Right renal pelvis (tissue), 4 donors: ENCODE measurements at places on chromosomes 7 and 10. TPM values are rescaled to one million over a fixed set of nuclear protein-coding genes. Genes with fewer than 3 reads are reported as not detected.

GRCh38 chr10:16648366-16648765, 126.7 kb upstream of the C1QL3 start:
- no peak for DNase-seq

DNA sequence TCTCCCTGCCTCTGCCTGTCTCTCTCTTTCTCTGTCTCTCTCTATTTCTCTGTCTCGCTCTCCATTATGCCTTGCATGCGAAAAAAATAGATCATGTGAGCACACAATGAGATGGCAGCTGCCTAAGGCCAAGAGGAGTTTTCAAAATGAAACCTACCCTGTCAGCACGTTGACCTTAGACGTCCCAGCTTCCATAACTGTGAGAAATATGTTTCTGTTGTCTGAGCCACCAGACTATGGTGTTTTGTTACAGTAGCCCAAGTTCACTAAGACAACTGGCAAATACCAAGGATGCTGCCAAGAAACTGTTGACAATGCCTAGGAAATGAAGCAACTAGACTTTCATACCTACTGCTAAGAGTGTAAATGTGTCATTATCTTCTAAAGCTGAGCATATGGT, 70.6 kb upstream of the PLXDC2 start:
- no peak for DNase-seq

DNA sequence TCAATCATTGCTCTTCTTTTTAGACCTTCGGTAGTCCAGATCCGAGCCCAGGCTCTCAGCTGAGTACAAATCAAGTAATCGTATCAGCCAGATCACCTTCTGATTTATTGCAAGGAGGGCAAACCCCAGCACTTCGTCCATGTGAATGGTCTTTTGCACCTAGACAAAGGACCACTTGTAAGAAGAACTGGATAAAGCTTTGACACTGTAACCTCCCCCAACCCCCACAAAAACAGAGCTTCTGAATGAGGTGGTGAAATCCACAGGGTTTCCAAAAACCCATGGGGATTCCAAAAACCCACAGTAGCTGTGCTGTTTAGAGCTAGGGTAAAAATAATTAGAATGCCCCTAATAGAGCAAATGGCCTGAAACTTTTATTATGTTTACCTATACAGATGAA, 148.8 kb upstream of the ODAD2 start:
- DNase-seq, result no peak

GRCh38 chr7:144818511-144818910, 17.3 kb downstream of the TPK1 start:
- no peak for DNase-seq

GRCh38 chr7:34075523-34076370, 170.4 kb downstream of the BMPER start:
- no peak for DNase-seq

- no peak for DNase-seq
These were observed 113.8 kb upstream of the GLI3 start for GRCh38 chr7:42350801-42351200.

GRCh38 chr10:79333513-79333912, 13.8 kb upstream of the PPIF start:
- no peak for DNase-seq

DNA sequence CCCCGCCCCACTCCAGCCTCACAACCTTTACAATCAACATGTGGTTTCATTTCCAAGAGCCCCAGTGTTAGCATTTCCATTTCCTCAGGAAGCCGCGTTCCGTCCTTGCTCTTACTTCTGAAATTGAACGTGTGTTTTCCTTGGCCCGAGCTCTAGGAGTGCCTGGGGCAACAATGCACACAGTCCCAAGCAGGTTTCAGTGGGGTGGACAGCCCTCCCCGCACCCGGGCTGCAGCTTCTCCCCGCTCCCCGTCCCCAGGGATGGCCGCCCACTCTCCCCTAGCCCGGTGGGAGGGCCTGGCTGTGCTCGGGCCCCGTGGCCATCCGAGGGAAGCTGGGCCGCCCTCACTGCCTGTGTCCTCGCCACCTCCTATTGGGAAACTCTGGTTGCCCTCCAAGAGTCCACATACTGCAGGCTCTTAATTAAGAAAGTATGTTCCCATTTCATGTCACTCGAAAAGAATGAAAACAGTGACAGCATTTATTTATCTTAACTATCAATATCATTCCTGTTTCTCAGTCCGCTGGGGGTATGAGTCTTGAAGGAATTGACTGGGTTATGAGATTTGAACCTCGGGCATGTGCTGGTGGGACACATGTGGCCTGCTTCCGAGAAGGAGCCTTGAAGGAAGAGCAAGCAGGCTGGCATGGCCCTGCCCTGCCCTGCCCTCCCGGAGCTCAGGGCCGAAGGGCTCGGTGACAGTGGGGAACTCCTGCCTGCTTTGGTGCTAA, 163.8 kb downstream of the GRK5 start:
- DNase-seq, result no peak

DNA sequence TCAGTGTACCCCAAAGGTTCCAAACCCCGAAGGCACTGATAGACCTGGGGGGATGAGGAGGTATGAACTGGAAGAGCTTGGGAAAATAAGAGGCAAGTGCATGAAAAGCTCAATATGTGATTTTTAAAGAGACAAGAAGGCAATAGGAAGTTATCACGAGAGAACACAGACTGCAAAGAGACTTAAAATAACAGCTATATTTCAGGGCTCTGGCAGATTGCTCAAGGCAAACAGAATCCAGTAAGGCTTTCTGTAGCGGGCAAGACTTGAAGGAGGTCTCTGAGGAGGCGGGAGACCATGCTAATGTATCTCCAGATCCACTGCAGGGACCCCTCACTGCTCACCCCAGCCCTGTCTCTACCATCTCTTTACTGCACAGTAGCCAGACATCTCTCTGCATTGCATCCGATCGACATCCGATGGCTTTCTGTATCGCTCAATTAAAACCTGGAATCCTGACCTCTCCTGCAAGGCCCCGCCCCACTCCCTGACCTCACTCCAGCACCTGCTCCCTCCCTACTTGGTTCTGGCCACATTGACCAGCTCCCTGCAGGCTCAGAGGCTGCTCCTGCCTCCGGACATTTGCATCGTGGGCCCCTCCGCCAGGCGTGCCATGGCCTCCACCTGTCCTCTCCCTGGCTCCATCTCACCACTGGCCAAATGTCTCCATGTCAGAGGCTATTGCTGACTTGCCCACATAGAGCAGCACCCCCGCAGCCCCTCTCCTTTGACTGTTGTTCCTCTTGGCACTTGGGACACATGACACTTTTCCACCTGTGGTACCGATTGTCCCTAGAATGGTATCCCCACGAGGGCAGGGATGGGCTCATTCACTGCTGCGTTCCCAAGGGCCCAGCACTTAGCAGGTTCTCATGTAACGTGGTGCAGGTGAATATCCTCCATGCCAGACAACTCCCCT, 118.0 kb downstream of the PRKAG2 start:
- no peak for DNase-seq

DNA sequence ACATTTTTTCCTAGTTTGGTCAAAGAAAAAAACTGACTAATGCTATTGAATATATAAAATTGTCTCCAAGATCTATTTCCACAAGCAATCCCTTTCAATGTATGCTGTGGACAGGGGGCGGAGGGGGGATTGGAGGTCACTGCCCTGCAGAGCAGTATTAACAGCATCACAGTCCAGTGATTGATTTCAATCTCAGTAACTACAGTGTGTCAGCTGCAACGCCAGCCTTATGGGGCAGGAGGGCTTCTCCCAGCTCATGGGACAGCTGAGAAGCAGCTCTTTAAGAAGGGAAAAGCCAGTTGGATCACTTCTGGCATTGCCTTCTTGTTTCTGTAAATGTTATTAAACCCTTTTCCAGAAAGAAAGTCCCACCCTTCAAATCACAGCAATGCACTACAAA, 65.0 kb downstream of the RAPGEF5 start:
- DNase-seq, result no peak

DNA sequence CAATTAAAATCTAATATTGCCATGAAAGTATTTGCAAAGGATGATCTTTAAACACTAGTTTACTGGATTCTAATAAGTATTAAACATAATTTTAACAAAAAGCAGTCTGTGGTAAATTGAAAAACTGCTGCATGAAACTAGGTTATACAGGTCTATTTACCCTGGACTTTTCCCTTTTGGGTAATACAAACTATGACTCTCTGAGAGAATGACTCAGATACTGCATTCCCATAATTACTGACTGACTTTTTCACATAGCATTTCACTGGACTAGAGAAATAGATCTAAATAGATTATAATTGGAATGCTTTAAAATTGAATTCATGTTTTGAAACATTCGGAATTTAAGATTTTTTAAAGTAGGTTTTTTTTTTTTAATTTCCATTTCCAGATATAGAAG, 395.7 kb downstream of the THSD7A start:
- no peak for DNase-seq

- no peak for DNase-seq
These were observed 71.3 kb downstream of the TACC2 start for GRCh38 chr10:122060250-122060649.

DNA sequence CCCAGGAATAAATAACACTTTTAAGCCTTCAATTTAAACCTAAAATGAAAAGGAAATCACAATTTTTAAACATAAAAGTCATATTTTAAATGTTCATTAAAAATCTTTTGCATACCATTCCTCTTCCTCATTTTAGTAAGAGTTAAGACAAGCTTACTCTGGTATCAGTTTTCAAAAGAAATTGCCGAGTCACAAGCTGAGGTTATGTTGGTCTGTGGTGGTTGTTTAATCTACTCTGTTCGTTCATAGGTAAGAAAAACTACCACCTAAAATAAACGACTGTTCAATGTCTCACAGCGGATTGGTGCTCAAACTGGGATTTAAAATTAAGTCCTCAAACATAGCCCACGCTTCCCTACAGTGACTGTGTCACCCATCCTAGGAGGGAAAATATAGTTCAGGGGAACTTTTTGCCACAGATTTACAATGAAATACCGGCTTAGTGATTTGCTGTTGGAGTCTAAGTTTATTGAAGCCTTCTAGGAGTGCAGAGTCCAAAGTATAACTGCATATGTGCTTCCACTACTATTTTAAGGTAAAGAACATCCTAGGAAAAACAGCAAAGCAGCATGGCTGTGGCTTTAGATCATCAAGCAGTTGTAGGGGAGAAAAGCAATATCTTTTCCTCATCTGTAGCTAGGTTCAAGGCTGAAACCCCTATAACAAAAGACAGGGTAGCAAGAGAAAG, 61.1 kb downstream of the GNAT3 start:
- DNase-seq, result no peak

DNA sequence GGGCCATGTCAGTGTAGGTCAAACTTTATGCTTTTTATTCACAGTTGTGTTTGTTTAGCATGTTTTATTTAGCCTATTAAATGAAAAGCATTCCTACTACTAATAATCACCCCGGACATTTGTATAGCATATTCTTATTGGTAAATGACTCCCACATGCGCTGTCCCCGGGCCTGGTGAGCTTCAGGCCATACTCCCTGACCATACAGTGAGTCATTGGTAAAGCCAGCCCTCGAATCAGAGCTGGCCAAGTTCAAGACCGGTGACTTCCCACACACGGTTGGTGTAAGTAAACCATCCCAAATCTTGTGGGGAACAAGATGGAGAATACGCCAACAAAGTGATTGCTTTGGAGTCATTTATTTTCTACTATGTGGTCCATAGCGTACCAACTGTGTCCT, 238.7 kb upstream of the TCF7L2 start:
- DNase-seq, result no peak

DNA sequence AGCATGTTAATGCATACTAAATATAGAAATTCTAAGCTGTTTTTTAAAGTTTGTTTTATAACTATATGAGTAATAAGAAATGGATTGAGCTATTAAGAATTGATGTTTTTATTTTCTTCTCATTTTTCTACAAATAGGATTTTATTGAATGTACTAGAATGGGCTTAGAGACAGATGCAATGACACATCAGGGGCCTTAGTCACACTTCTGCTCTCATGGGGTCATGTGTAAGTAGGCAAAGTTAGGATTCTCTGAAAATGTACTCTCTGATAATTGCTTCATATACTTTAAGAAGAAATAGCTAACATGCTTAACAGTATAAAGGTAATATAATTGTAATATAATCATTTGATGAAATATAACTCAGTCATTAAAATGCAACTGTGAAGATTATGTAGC, 154.6 kb downstream of the ZNF438 start:
- no peak for DNase-seq

The NKX2-3 gene
- not detected for polyA plus RNA-seq

The GPR85 gene
- polyA plus RNA-seq, result 0.93 TPM

The PPP2R2D gene
- 45.7 TPM for polyA plus RNA-seq

The ZNF800 gene
- 22.4 TPM for polyA plus RNA-seq

The TRIM73 gene
- polyA plus RNA-seq, result 4.8 TPM

The PRKCQ gene
- polyA plus RNA-seq, result 16.3 TPM

The SBDS gene
- polyA plus RNA-seq, result 133 TPM

The ANXA8L1 gene
- polyA plus RNA-seq, result 0.51 TPM

The HDAC9 gene
- 11.1 TPM for polyA plus RNA-seq

The MPP7 gene
- polyA plus RNA-seq, result 8.4 TPM

The LAMB4 gene
- polyA plus RNA-seq, result 2.9 TPM

The TWNK gene
- polyA plus RNA-seq, result 15.3 TPM

The SYCE1 gene
- 0.42 TPM for polyA plus RNA-seq
